ENCODE measurements at places on chromosomes 5 and 9.

DNA sequence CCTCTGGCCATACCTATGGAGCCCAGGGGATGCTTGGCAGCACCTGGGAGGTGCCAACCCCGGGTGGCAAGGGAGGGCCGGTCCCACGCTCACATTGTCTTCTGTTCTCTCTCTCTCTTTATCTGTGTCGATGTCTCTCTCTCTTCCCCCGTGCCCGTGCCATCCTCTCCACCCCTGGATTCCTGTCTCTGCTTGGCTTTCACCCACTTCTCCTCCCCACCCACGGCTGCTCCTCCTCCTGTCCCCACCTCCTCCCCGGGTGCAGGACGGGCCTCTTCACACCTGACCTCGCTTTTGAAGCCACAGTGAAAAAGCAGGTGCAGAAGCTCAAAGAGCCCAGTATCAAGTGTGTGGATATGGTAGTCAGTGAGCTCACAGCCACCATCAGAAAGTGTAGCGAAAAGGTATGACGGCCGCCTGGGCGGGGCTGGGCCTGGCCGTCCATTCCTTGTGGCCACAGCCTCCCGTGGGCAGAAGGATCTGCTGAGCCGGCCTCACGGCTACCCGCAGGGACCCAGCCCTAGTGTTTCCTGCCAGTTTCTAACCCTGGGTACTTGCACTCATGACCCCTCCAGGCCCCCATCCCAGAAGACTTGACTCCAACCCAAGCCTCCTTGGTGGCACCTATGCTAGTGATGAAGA lies 22.7 kb downstream of the DNM1 start:
- DNase-seq: no peak

DNA sequence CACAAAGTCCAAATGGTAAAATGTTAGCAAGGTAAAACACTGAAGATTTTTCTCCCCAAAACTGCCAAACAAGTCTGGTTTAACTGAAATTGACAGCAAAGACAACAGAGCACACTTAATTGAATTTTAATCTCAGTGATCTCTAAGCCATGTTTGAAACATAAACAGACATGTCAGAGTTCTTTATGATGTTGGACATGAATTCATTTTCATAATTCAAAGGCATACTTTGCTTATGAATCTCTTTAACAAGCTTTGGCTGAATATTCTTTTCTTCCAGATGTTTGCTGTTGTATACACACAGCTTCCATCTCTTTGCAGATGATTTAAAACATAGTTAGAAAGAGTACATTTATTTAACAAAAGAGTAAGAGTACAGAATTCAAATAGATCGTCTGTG lies 509.1 kb downstream of the RAB3C start:
- no peak for DNase-seq

GRCh38 chr5:122150215-122150614 lies 20.9 kb downstream of the ZNF474 start:
- no peak for DNase-seq

GRCh38 chr5:158755221-158755620 lies 344.5 kb downstream of the EBF1 start:
- DNase-seq: no peak

GRCh38 chr5:45281081-45281480 lies 415.1 kb downstream of the HCN1 start:
- DNase-seq: no peak

DNA sequence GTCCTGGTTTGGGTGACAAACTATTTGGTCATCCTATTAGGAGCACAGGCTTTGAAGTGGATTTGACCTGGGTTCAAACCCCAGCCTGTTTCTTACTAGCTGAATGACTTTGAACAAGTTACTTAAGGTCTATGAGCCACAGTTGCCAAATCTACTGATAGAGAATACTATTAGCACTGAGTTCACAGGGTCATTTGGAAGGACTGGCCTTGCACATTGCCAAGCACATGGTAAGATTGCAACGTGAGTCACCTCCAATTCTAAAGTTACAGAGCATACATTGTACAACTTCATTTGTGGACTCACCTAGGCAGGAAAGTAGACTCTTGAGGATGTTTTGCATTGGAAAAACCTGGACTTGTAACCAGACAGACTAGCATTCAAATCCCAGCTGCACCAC lies 38.9 kb downstream of the MFAP3 start:
- DNase-seq: no peak

- no peak for DNase-seq
These were observed 180.5 kb downstream of the FBXL7 start for GRCh38 chr5:15680455-15680854.

GRCh38 chr9:133845440-133845839 lies 107.3 kb upstream of the SARDH start:
- no peak for DNase-seq

DNA sequence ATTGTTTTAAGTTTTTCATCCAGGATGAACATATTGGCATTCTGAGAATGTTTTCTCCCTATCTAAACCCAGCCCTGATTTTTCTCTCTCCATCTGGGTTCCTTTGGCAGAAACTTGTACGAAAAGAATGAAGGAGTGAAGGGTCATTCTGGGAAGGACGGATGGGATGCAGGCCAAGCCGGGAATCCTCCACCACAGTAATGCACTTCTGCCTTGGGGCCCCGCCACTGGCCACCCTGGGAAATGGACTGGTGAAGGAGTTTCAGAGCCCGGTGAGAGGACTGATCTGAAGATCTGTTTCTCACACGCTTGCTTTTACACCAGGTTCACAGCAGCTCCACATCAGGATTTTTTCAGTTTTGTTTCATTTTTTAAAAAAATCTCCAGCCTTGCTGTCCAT lies 554.8 kb downstream of the BNC2 start:
- no peak for DNase-seq
